Left kidney (tissue), 8 donors: ENCODE measurements at places on chromosomes 4 and X. TPM values are rescaled to one million over a fixed set of nuclear protein-coding genes. Genes with fewer than 3 reads are reported as not detected.

GRCh38 chr4:173208420-173208819 lies 39.8 kb downstream of the GALNT7 start:
- no peak for DNase-seq

DNA sequence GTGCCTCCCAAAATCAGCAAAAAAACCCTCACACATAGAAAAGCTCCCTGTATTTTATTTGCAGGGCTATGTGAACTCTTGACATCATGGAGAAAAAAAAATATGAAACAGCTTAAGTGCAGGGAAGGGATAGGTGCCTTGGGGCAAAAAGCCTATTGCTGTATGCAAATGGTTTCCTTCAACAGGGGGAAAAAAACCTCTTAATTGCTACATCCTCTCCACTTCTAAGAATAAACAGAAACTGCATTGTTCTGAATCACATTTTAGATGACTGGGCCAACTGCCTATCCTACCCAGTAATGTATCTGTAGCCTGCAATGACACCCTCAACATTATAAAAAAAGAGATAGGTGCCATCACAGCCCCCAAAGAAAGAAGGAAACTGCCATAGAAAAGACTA lies 229.4 kb upstream of the GALNTL6 start:
- no peak for DNase-seq

EXOC1L gene
- not detected for polyA plus RNA-seq

XKRX gene
- polyA plus RNA-seq = 0.25 TPM

GAGE13 gene
- polyA plus RNA-seq = not detected

DSPP gene
- polyA plus RNA-seq = 0.03 TPM
